ENCODE measurements at places on chromosomes 7 and 10.

- no peak for DNase-seq
Measured at GRCh38 chr7:74287303-74288033, 1.7 kb upstream of the CLIP2 start.

DNA sequence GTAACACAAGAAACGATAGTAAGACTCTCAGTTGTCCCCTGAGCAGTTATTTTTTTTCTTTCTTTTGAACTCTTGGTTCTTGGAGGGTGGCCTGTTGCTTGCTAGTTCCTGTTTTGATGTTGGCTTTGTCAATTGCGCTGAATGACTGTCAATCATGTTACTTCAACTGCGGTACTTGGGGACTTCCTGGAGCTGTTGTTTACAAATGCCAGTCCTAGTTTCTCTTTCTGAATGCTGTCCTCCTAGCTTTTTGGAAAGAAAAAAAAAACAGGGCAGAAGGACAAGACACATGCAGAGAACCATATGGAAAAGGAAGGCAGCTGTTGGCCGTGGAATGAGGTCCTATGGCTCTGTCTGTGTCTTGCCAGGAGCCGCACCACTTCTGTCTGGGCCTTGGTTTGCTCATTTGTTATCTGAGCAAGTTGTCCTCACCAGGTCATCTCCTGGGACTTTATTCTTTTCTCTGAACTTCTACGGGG, 7.0 kb upstream of the PDCD4 start:
- no peak for DNase-seq

DNA sequence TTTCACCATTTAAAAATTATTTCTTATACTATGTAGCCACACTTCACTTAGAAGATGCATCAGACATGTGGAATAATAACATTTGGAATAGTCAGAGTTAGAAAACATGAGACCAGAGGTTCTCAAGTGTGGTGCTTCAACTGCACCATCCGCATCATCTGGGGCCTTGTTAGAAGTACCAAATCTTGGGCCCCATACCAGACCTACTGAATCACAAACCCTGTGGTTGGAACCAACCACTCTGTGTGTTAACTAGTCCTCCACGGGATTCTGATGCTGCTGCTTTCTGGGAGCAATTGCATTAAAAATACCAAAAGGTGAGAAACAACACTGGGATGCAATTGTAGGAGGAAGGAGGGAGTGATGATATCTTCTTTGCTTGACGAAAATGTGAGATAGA, 125.2 kb downstream of the GNAT3 start:
- no peak for DNase-seq

DNA sequence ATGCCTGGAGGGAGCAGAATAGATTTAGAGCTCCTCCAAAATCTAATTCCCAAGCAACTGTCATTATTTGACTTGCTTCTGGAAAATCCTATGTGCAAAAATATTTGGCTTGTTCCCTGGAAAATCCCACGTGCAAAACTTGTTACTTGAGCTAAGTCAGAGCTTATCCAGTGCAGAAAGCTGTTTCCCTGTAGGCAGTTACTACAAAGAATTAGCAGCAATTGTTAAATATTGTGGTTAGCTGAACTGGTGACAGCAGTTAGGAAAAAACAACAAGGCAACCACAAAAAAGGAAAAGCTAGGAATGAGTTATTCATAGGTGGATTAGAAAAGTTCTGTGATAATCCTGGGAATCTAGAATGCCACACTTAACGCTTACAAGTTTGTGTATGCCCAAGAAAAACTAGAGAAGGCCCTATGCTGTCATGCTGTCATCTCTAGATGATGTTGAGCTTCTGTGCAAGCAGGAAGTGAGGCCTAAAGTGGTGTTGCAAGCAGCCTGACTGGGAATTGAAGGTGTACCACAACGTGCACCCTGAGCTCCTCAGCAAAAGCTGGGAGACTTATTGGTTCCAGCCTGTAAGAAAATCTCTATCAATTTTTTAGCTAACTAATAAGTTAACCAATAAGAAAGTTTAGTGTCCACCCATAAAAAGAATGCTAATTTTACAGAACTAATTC, 738.6 kb upstream of the LRRTM3 start:
- no peak for DNase-seq

- DNase-seq: no peak
Measured at GRCh38 chr10:11116361-11116760, 98.7 kb downstream of the CELF2 start.

DNA sequence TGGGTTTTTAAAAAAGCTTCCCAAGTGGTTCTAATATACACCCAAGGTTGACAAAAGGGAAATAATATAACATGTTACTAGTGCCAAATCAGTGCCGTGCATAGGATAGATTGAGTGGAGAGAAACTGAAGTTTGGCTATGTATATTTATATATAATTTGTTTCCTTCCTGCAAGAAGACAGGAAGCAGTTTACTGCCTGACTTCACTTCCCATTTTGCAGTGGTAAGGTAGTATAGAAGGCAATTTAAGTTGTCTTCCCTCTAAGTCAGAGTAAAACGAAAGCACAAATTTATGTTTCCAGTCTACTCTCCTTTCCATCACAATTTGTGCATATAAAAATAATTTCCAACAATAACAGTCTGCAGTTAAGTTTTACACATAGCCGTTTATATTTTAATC, 3.4 kb upstream of the HYCC1 start:
- no peak for DNase-seq

- no peak for DNase-seq
Measured at GRCh38 chr7:96017877-96018276, 245.5 kb downstream of the DYNC1I1 start.

DNA sequence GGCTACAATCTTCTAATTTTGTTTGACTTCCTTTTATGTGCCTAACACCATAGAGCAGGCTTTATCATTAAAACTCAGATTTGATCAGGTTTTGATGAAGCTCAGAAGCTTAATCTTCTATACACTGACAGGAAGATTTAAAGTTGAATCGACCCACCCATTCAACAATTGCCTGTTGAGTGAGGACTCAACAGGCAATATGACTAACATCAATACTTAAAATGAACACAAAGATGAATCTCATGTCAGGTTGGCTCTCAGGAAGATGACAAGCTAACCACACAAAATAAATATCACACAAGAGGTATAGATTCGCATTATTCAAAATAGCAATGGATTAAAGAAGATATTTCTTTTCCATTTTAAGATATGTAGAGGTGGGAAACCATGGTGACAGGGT, 36.7 kb upstream of the SNX13 start:
- no peak for DNase-seq

GRCh38 chr7:92631067-92631849, 41.1 kb upstream of the FAM133B start:
- DNase-seq: no peak

- no peak for DNase-seq
Measured at GRCh38 chr10:131880016-131880590, 20.7 kb upstream of the PPP2R2D start.

- DNase-seq: no peak
Measured at GRCh38 chr7:68148440-68148839, 1151.8 kb downstream of the TYW1 start.

DNA sequence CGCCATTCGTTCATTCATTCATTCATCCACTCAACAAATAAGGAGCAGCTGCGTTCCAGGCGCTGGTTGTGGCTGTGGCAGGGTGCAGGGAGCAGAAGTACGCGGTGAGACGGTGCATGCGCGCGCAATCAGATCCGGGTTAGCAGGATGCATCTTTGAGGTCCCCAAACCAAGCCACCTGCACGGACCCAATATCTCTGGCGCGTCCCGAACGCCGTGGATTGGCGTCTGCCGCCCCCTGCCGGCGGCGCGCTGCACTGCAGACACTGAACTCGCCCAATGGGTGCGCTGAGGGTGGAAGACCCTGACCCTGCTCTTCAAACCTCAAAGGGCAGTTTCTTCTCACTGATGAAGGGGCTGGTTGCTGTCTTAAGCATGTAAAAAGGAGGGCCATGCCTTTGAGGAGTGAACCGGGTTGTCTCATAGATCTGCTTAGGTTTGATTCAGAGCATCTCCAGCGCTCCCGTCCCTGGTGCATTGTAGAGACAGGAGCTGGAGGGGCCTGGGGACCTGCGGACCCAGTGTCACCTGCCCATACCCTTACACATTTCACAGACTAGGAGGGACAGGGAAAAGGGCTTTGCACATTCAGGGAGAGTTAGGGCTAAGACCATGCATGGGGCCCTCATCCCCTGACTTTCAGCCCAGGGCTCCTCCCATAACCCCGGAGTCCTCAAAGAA, 102.5 kb downstream of the RAMP3 start:
- peak; percentile 61 for DNase-seq

GRCh38 chr7:27518561-27519350, 143.9 kb downstream of the HIBADH start:
- DNase-seq: no peak

GRCh38 chr7:121440857-121441503, 44.9 kb upstream of the FAM3C start:
- DNase-seq: no peak

DNA sequence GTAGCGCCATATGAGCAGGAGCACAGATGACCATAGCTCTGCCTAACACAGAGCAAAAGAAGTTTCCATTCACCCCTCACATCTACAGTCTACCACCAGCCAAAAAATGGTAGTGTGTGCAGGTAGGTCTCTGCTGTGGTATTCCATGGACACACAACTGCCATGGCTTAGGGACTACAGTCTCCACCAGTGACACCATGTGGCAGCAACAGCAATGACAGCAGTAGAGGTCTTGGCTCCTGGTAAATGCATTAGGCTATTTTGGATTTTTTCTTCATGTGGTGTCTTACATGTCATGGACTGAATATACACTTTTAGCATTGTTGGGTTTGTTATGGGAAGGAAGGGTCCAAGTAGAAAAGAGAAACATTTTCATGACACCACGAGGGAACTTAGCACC, 70.1 kb upstream of the CABCOCO1 start:
- DNase-seq: no peak

DNA sequence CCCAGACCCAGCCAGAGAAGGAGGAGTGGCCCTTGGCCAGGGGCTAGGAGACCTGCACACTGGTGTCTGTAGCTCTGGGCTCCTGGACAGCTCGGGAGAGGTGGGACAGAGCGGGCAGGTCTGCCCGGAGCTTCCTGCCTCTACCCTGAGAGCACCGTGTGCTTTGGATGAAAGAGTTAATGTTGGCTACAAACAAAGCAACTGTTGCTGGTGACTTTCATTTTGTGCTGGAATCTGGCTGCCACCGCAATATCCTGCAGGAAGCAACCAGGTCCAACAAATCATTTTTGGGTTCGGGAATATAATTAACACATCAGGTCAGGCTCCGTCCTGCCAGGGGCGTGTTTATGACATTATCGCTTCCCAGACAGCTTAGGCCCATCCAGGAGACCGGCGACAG, 441.8 kb upstream of the MKI67 start:
- DNase-seq: no peak

DNA sequence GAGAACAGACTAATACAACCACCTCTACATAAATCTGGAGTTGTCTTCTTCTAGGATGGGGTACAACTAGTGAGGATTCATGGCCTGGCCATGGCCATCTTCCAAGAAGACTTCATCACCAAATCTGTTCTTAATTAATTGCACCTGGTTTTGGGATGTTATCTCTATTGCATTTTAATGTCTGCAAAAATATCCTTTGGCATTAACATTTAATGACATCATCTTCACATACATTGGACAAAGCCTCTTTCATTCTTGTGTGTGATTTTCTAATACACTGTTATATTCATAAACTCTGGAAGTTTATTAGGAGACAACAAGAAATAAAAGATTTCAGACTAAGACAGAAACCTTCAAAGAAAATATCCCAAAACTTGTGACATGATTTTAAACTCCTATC, 124.2 kb upstream of the ABCB5 start:
- DNase-seq: no peak

DNA sequence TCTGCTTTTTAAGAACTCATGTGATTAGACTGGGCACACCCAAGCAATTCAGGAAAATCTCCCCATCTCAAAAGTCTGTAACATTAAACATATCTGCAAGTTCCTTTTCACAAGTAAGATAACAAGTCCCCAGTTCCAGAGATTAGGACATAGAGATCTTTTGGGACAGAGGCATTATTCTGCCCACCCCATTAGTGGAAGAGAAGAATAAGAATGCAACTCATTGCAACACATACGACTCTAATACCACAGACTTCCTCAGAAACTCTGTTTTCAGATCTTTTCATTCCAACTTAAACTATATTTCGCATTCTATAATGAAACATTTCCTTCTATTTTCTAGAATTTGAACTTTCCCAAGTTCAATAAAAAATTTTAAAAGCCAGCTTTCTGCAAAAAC, 137.7 kb downstream of the SEMA3C start:
- DNase-seq: no peak

GRCh38 chr10:122021828-122022227, 32.9 kb downstream of the TACC2 start:
- no peak for DNase-seq

- DNase-seq: peak; percentile 62
Measured at GRCh38 chr7:149827089-149827981, 10.8 kb upstream of the ZNF862 start.

GRCh38 chr10:17038627-17039026, 91.0 kb downstream of the CUBN start:
- peak; percentile 53 for DNase-seq
